ENCODE measurements at places on chromosomes 2 and 18.

- peak; percentile 84 for DNase-seq
Measured at GRCh38 chr2:237092920-237093781, 7.5 kb downstream of the COPS8 start.

DNA sequence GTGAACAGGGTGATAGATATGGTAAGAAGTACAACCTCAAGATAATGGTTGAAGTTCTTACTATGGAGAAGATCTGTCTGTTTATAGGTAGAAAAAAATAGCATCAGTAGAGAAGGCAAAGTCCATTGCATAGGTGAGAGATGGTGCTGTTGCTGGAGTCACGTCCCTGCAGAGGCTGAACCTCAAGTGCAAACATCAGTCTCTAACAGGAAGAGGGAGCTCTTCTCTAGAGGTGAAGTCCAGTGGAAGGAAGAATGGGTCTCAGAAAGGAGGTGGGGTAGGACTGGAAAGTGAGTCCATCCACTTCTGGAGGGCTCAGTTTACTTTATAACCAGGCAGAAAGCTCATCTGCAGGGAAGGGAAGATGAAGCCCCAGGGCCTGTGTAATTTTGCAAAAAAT, 337.7 kb downstream of the MEIS1 start:
- no peak for DNase-seq

DNA sequence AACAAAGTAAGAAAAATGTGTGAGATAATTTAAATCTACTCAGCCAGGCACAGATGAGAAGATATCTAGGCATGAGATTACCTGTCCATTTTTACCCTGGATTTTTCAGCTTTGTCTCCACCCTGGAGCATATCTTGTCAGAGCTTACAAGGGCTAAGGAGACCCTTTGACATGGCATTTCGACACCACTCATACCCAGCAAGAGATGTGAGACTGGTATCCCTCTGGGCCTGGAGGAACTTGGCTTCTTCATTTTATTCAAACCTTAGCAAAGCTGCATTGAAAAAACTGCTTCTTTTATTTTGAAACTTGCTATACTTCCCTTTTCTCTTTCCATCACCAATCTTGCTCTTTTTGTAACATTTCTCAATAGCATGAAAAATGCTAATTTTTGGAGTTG, 194.9 kb upstream of the HNMT start:
- no peak for DNase-seq

DNA sequence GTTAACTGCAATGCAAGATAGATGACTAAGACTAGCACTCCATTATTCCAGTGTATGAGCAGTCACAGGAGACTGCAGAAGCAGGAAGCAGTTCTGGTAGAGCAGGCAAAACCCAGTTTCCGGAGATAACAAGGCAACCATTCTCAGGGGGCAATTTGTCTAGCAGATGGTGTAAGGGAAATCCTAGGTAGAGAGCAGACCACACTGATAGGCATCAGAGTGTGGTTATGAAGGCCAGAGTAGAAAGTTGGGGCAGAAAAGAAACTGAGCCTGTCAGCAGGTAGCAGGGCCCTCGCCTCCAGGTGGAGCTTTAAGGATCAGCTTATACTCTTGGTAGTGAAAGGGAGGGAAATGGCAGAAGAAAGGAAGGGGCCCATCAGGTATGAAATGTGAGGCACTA, 164.4 kb downstream of the PDE11A start:
- peak; percentile 2 for DNase-seq

GRCh38 chr2:201654616-201655384, 11.5 kb upstream of the TMEM237 start:
- peak; percentile 88 for DNase-seq

- no peak for DNase-seq
Measured at GRCh38 chr2:204415406-204416181, 129.7 kb upstream of the PARD3B start.

GRCh38 chr2:76808732-76809131, 713.4 kb downstream of the LRRTM4 start:
- DNase-seq: no peak

DNA sequence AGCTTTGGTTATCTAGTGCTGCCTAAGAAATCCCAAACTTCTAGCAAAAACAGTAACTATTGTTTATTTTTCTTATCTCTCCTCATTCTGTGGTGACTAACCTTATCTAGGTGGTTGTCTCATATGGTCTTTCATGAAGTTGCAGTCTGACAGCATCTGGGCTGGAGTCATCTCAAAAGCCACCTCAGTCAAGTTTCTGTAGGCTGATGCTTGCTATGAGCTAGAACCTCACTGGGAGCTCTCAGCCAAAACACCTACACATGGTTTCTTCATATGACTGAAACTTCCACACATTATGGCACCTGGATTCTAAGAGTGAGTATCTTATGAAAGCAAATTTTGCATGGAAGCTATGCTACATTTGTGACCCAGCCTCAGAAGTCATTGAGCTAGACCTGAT, 596.4 kb upstream of the VRK2 start:
- DNase-seq: no peak

DNA sequence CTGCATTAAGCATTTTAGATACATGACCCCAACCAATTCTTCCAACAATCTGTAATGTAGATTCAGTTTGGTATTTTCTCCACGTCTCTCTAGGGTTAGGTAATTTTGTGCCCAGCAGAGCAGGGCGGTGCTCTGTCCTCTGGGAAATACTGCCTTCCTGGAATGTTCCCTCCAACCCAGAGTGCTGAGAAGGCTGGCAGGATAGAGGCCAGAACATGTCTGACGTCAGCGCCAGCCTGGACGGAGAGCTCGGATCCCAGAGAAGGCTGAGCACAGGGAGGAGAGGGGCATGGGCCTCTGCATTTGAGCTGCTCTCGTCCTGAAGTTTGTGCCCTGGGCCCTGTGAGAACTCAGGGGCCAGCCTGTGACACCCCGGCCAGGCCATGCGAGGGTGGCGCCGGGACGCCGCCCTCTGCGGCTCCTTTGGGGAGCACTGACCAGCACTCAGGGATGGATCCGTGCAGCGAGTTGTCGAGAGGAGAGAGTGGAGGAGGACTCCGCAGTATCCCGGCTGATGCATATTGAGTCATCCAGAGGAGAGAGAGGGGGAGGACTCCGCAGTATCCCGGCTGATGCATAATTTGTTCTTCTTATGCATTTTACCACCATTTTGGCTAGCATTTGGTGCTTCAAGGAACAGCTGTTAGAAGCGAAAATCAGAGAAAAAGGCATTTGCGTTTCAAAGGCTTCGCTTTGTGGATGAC, 80.0 kb upstream of the PXDN start:
- DNase-seq: peak; percentile 48

- peak; percentile 67 for DNase-seq
Measured at GRCh38 chr18:57107140-57107832, 39.6 kb upstream of the BOD1L2 start.

- peak; percentile 15 for DNase-seq
Measured at GRCh38 chr2:235864733-235865515, 303.3 kb downstream of the GBX2 start.

DNA sequence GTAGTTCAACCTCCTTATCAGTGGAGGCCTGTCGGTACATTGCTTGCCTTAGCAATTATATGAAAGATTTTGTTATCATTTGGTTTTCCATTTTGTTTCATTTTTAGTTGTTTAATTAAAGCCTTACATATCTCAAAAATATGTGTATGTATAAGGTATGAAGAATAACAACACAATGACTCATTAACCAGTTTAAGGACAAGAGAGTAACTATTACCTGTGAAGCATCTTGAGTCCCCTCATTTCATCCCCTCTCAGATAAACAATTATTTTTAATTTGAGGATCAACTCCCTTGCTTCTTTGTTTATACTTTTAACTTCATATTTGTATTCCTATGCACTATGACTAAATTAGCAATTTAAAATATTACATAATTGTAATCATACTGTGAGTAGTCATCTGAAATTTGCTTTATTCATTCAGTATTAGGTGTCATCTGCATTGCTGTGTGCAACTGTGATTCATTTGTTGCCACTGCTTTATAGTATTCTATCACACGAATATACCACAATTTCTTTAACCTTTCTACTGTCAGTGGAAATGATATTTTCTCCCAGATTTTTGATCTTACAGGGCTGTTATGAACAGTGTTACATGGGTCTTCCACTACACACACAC, 126.4 kb downstream of the RNF152 start:
- DNase-seq: no peak

GRCh38 chr2:224142397-224143312, 103.6 kb upstream of the SERPINE2 start:
- peak; percentile 77 for DNase-seq

DNA sequence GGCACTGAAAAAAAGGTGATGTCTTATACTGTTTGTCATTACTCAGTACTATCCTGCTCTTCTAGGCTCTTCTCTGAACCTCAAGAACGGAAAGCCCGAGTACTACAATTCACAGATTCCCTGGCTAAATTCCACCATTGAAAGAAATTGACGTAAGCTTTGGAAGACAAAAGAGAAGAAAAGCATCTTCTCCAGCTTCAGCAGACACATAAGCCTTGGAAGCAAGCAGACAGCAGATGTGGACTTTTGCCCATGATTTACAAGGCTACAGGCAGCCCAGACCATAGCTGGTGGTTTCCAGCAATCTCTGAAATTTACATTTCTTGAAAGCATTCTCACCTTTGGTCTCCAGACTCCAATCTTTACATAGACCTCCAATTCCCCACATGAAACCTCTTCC, 289.0 kb downstream of the C1D start:
- no peak for DNase-seq

- DNase-seq: peak; percentile 95
Measured at GRCh38 chr18:3451183-3451988, 1.4 kb downstream of the TGIF1 start.

DNA sequence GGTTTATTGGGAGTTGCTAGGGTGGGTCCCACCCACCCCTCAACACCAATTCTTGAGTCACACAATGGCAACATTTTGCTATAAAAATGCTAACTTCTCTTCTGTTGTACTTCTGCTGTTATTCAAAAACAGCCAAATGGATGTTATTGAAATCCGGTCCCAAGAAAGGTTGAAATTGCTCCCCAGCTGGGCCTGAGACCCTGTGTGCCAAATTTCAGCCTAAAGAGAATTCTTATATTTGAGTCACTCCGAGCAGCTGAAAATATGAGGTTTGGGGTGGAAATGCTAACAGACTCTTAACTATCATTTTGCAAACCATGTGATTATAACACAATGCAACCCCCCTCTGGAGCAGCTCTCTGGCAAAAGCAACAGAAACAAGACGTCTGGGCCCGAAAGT, 27.0 kb upstream of the ACVR1 start:
- no peak for DNase-seq

DNA sequence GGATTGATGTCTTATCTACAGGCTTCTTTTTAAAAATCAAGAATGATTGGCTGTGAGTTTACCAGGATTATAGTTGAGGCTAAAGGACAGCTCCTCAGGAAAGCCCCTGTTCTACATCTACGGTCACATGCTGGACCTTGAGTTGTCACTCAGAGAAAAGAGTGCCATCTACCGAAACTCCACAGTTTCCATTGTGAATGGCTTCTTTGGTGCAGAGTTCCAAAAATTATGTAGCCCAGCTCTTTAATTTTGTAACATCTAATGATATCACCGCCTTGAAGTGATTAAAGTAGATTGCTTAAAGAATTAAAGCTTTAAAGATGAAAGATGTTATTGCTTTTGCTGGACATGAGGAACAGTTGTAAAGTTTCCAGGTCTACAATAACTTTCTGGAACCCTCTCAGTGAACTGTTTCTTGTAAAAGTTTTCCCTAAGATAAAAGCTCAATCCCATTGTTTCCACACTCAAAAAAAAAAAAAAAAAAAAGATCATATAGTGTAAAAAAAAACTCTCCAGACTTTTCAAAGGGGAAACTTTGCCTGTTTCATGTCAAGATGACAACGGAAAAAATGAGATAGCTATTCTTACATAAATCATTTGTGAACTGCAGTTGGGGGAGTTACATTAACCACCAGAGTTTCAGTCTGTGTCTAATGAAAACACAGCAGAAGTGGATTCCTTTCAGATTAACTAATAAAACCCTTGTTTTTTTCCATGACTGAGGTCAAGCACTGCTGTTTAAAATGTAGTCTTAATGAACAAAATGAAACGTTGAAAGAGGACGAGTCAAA, 4.3 kb downstream of the COL3A1 start:
- DNase-seq: peak; percentile 44

- DNase-seq: no peak
Measured at GRCh38 chr2:10243926-10244270, 58.8 kb upstream of the HPCAL1 start.

- no peak for DNase-seq
Measured at GRCh38 chr2:175626796-175627195, 375.3 kb downstream of the LNPK start.

GRCh38 chr18:50360611-50361010, 14.2 kb upstream of the SKA1 start:
- no peak for DNase-seq

DNA sequence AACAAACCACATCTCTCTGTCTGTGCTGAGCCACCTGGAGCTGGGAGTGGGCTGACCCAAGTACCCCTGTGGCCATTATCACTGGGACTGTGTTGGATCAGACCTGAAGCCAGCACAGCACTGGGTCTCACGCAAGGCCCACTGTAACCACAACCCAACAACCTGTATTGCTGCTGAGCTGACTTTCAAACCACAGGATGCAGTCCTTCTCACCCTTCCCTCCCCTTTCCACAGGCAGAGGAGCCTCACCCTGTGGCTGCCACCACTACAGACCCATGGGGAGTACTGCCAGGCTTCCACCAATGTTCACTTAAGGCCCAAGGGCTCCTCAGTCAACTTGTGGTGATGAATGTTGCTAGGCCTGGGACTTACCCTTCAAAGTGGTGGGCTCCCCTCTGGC, 135.7 kb downstream of the DIS3L2 start:
- DNase-seq: no peak

GRCh38 chr2:215847718-215848117, 165.6 kb downstream of the MREG start:
- peak; percentile 97 for DNase-seq

- DNase-seq: no peak
Measured at GRCh38 chr2:169797601-169798000, 1.1 kb upstream of the SSB start.

DNA sequence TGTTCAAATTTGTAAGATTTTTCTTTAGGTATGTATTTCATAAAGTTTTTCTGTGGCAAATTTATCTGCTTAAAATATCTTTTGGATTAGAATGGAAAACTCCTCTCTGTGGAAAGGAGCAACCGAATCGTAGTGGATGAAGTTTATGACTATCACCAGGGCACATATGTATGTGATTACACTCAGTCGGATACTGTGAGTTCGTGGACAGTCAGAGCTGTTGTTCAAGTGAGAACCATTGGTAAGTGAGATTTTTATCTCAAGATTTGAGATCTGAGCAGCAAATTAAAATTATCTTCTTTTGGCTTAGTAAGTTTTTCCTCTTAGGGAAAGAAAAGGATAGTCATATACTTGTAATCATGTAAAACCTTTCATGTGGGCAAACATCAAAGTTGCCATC, 14.2 kb downstream of the IL18RAP start:
- DNase-seq: no peak

DNA sequence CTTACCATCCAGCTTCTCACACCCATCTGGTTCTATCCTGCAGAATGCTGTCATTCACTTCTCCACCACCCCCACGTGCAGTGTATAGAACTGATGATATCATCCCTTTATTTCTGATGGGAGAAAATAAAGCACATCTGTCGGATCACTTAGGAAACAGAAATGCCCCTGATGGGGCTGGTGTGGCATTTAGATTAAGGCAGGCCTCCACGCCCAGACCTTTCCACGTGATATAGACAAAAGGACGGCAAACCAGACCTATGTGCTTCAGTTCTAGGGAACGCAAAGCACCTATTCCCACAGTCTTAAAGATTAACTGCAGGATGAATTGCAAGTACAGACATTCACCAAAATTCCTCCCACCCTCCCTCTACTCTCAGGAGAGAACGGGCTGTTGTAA, 27.6 kb upstream of the CABLES1 start:
- no peak for DNase-seq
